IMR-90 (cell line): ENCODE measurements at places on chromosomes 6 and 20. TPM values are rescaled to one million over a fixed set of nuclear protein-coding genes. Genes with fewer than 3 reads are reported as not detected.

- DNase-seq = no peak
These were observed 74.5 kb upstream of the TIAM2 start for GRCh38 chr6:154920495-154921200.

- no peak for DNase-seq
These were observed 37.3 kb downstream of the HECA start for GRCh38 chr6:139172151-139172550.

- DNase-seq = no peak
These were observed 29.5 kb upstream of the KCNB1 start for GRCh38 chr20:49511788-49512525.

- no peak for DNase-seq
These were observed 98.1 kb downstream of the NFATC2 start for GRCh38 chr20:51444467-51444866.

DNA sequence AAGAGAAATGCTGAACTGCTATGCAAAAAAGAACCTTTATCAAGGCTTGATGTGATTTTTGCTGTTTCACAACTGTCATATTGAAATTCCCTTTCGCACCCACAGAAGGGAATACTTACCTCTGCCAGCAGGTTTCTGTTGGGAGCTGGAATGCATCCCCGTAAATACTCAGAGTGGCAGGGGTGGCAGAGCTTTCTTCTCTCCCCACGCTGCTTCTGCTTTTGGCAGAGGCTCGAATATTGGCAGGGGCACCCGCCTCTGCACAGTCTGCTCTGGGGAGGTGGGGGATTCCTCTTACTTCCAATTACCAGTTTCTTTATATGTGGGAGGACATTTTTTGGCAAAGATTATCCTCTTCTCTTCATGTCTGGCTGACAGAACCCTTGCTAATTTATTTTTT, 28.4 kb downstream of the TMEM200A start:
- DNase-seq = no peak

GRCh38 chr20:8082025-8082424, 50.0 kb upstream of the PLCB1 start:
- DNase-seq = no peak

GRCh38 chr6:72783035-72783434, 161.2 kb downstream of the KCNQ5 start:
- DNase-seq = no peak

- DNase-seq = no peak
These were observed 28.4 kb downstream of the UQCC2 start for GRCh38 chr6:33683051-33683571.

DNA sequence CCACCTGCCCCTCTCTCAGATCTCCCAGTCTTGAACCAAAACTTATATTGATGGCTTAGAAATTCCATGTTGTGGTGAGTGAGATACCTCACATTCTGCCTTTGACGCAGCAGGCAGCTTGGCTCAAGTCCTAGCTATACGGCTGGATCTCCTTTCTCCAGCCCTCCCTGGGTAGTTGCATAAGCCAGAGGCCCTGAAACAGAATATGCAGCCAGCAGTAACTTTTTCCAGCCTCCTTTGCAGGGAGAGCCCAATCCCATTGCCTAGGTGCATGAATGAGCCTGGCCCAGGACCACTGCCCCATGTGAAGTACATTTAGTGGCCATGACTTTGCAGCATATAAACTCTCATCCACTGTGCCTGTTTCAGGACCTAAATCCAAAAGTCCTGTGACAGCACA, 202.2 kb upstream of the CDYL start:
- peak; percentile 88 for DNase-seq

DNA sequence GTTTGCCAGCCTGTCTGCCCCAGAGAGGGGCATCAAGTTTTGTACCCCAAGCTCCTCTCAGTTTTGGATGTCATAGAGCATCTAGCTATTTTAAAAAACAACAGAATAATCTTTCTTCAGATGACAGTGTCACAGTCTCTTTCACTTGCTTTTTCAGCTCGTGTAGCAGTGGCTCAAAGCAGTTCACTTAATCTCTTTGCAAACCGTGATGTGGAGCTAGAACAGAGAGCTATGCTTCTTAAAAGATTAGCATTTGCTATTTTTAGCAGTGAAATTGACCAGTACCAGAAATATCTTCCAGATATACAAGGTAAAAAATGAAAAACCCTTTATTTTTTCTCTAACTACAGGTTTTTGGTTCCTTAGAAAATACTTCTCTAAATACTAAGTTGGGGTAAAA, 37.3 kb downstream of the PGM3 start:
- DNase-seq = no peak

GRCh38 chr20:57410398-57410920, 19.3 kb downstream of the RBM38 start:
- no peak for DNase-seq

- DNase-seq = no peak
These were observed 67.0 kb downstream of the ABHD12 start for GRCh38 chr20:25323496-25324246.

GRCh38 chr20:63101781-63102720, 95.3 kb upstream of the BHLHE23 start:
- peak; percentile 24 for DNase-seq

DNA sequence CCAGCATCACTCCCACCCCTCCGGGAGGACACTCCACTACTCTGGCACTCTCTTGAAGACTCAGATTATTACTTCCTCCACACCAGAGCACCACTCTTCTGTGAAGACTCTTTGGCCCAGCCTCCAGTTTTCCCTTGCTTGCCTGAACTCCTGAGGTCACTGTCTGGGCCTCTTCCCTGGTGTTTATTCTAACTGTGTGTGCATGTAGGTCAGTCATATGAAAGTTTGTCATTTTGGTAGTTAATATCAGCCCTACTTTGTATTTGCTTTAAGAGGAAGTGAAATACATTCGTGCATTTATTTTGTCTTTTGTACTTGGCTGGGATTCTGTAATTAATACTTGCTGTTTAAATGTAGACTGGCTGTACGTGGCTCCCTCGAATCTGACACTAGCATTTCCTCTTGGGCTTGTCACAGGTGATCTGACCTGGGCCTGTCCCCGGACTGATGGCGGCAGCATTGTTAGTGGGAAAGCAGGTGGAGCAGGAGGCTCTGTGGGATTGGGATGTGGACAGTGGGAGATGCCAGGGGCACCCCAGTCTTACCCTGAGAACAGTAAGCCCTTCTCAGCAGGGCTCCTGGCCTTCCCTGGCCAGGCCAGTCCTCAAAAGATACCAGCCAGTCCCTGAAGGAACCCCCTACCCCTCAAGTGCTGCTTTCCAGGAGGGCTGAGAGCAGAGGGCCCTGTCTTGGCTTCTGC, 350.5 kb downstream of the CDC5L start:
- no peak for DNase-seq

DNA sequence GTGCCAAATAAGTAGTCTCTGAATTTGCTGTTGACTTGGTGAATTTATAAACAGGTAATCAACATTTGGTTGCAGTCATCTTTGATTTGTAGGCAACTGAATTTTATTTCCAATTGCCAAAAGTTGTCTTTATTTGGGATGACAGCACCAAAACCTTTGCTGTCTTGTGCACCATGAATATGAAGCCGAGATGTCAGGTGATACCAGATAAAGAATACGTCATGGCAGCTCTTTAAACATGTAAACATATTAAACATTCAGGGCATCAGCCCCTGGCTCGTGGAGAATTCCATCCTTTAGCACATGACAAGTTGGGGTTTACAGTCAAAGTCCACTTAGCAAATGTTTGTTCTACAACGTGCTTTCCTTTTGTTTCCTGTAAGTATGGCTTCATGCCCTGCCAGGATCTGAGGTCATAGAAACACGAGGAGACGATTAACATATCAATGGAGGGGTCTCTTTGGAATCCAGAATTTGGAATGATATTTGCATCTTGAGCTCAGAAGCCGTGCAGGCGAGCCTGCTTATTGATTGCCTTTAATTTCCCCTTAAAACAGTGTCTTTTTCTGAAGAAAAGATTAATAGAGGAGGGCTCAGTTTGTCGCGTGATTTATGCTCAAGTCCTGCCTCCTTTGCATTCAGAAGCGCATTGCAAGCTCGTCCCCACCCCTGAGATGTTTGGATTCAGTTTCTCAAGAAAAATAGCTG, 170.2 kb upstream of the ZNF217 start:
- DNase-seq = peak; percentile 58

DNA sequence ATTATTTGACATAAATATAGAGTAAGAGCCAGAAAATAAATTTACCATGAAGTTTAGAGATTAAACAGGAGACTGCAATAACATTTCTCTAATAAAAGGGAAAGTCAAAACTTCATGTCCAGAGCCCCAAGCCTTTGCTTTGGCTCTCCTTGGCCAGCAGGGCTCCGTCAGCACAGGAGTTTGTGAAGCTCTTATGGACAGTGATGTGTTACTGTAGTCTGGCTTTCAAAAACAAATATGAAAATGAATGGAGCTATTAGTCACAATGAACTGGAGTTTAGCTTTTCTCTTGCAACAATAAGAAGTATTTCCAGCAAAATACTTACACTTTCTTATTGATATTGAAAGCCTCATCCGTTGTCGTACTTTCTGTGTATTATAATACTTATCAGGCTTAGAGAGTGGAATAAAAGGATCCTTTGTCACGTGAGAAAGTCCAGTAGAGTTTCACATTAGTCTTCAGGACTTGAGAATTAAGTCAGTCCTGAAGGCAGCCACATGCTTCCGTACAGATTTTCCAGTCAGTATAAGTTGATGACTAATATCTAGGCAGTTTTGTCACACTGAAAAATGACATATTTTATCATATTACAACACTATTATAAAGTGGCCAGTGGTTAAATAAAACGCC, 117.0 kb upstream of the PRL start:
- DNase-seq = peak; percentile 65

DNA sequence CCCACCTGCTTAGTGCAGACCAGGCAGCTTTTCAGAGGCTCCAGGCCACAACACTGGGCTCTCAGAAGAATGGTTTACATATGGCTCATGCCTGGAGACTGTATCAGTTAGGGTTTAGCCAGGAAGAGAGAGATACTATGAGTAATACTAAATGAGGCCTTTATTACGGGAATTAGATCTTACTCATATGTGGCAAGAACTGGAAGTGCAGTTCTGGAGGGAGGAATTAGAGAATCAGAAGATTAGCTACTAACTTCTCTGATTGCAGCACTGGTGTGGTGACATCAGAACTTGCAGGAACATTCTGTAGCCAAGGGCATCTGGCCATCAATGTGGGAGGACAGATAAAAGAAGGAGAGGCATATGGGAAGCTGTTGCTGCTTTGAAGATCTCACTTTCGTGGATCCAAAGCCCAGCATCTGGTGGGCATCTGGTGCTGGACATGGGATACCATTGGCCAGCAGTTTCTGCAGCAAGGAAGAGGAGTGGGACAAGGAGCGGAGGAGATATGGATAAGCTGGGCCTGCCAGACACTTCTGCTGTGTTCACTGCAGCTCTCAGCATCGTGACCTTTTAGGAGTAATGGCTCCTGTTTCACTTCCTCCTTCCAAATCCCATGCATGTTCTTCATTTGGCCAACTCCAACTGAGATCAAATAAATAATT, 248.5 kb downstream of the BTBD3 start:
- DNase-seq = peak; percentile 95

Gene LSM14B
- 41.1 and 46.7 TPM in 2 replicates for polyA plus RNA-seq

Gene TRIM40
- not detected in 2 replicates for polyA plus RNA-seq

Gene IL17A
- not detected in 2 replicates for polyA plus RNA-seq

Gene OVOL2
- not detected in 2 replicates for polyA plus RNA-seq

Gene MAP3K5
- 4.9 and 5.4 TPM in 2 replicates for polyA plus RNA-seq

Gene SYTL3
- 2.8 and 2.9 TPM in 2 replicates for polyA plus RNA-seq

Gene MAN1A1
- 4.6 and 6.4 TPM in 2 replicates for polyA plus RNA-seq

Gene PAX1
- not detected in 2 replicates for polyA plus RNA-seq
